ENCODE measurements at places on chromosomes 3 and 15.

- no peak for DNase-seq
These were observed 40.9 kb downstream of the GABRB3 start for GRCh38 chr15:26731965-26732364.

- DNase-seq: peak; percentile 9
These were observed 107.8 kb downstream of the MBNL1 start for GRCh38 chr3:152376351-152377183.

- no peak for DNase-seq
These were observed 30.7 kb upstream of the ANPEP start for GRCh38 chr15:89845305-89845893.

GRCh38 chr3:10600726-10601125 lies 95.3 kb upstream of the ATP2B2 start:
- no peak for DNase-seq

DNA sequence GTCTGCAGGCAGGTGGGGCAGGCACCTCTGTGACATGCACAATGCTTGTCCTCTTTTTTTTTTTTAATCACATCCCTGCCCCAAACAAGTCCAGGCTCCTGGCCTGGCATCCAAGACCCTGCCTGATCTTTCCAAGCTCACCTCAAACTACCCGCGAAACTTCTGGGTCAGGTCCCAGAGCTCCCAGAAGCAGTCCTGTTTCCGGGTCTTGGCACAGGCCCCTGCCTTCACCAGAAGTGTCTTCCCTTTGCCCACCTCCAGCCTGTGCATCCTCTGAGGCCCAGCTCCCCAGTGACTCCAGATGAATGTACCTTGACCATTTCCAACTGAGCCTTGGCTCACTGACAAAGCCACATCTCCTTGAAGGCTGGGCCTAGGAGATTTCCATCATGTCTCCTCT lies 23.0 kb downstream of the PLA2G4E start:
- no peak for DNase-seq

- no peak for DNase-seq
These were observed 56.2 kb downstream of the AAGAB start for GRCh38 chr15:67198157-67198754.

DNA sequence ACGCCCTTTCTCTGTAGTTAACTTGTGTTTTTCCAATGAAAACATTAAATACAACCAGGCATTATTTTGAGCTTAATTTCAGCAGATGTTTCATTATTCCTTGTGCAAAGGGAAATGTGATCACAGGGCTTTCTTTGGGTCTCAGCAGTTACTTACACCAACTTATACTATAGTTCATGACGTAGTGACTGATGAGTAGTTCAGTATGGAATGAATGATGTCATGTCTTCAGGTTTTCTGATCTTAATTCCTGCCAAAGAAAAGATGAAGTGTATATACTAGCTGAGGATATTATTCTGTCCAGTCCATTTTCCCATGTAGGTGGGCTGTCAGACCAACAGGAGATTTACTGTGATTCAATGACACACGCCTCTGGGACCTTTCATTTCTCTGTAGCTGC lies 61.3 kb downstream of the MYRIP start:
- no peak for DNase-seq

- no peak for DNase-seq
These were observed 8.3 kb downstream of the CCDC80 start for GRCh38 chr3:112632596-112632995.

DNA sequence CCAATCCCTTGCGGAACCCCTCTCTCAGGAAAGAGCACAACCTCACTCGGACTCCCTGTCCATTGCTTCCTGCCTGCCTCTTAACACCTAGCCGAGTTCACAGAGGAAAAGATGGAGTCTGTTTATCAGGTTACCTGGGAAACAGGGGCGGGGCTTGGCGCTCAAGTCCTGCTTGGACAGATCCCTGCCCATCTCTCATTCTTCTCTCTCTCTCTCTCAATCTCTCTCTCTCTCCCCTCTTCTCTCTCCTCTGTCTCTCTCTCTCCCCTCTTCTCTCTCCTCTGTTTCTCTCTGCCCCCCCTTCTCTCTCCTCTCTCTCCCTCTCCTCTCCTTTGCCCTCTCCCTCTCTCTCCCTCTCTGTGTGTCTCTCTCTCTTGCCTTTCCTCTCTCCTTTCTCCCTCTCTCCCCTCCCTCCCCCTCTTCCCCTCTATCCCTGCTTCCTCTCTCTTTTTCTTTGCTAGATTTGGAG lies at the start of gene EFHB:
Gene EFHB, minus strand, starts transcription at position 120 of the 469 bp plus-strand sequence. CDS start 199 bp downstream, outside the sequence.
- no peak for DNase-seq

DNA sequence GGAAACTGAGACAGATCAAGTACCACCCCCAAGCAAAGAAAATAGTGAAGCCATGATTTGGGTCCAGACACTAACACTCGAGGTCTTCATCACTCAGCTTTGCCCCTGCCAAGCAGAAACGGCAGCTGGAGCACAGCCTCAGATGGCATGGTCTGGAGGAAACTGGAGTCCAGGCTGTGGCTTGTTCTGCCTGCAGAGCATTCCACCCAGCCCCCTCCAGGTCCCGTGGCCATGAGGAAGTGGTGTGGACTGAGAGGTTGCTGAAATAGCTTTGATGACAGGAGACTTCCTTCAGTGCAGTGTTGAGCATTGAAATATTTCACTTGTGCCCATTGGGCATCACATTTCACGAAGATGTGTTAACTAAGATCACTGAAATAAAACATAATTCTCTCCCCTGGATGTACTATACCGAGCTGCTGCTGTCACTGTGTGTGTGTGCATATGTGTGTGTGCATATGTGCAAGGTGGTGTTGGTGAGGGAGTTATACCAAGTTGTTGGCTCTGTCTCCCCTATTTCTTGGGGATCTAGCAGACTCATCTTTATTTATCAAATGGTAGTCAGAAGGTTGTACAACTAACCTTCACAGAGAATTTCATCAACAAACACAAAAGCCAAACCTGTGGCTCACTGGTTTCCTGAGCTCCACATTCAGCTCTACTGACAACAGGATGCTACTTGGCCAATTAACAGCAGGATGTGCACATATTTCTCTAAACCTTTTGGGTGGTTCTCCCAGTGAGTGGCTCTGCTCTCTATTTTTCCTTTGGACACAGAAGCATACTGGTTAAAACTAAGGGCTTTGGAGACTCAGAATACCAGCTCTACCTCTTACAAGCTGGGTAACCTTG lies 660.1 kb upstream of the CFAP20DC start:
- DNase-seq: peak; percentile 14

- no peak for DNase-seq
These were observed 664 bp upstream of the NR2C2 start for GRCh38 chr3:14946739-14947099.

- DNase-seq: no peak
These were observed 7.8 kb downstream of the MFSD1 start for GRCh38 chr3:158809642-158810041.

DNA sequence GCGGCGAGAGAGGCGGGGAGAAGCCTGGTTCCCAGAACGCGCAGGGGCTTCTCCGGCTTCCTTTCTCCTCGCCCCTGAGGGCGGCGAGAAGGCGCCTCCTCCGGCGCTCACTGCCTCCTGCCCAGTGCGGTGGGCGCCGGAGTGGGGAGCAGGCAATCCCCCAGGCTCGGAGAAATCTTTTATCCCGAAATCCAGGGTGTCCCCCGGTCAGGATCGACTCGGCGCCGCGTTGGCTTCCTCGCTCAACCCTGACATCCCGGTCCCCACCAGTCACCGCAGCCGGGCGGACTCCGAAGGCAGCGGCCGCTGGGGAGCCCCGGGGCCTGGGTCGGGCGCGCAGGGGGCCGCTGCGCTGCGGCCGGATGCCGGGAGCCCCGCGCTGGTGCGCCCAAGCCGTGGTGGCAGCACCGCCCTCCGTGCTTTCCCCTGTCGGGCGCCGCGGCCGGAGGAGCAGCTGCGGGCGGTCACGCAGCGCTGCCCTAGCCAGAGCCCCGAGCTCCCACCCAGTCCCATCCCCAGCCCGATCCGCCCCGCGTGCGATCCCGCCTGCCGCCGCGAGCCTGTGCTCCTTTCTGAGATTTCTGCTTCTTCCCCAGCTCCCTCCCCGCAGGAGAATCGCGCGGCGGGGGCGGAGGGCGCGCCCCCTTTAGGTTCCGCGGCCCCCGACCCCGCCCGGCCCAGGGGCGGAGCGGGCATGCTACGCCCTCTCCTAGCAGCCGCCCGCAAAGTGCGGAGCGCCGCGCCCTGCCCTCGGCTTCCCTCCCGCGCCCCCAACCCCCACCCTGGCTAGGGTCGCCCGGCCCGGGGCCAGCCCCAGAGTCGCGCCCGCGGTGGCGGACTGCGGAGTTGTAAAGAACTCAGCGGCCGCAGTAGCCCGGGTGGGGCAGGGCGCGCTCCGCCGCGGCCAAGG lies 683 bp upstream of the CACNA2D3 start:
- no peak for DNase-seq

GRCh38 chr15:65460741-65461347 lies 38.1 kb upstream of the IGDCC4 start:
- DNase-seq: no peak

- DNase-seq: no peak
These were observed 466.3 kb downstream of the ZIC1 start for GRCh38 chr3:147875498-147875897.

GRCh38 chr15:99436542-99437314 lies 129.1 kb upstream of the MEF2A start:
- DNase-seq: no peak

DNA sequence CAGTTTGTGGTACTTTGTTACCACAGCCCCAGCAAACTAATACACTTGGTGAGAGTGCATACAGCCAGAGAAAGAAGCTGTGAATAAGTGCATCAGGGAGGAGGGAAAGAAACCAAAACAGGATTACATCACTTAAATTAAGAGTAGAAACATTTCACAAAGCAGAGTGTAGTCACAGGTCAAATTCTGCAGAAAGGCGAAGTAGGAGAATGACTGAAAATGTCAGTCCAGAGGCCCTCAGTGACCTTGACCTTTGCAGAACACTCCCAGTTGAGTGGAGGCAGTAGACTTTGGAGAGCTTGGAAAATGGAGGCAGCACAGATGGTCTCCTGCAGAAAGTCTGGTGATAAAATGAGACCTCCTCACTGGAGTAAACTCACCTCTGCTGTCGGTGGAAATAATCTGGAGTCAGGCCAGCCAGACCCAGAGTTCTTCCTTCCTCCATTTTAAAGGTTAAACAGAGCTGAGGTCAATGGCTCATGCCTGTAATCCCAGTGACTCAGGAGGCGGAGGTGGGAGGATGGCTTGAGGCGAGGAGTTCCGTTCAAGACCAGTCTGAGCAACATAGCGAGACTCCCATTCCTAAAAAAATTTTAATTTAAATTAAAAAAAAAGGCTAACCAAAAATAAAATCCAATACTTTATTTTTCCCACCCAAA lies 5.0 kb downstream of the CD86 start:
- DNase-seq: no peak

- DNase-seq: no peak
These were observed 27.9 kb downstream of the MUC20 start for GRCh38 chr3:195748661-195749060.

GRCh38 chr3:101851072-101851770 lies 1.9 kb downstream of the NFKBIZ start:
- no peak for DNase-seq

DNA sequence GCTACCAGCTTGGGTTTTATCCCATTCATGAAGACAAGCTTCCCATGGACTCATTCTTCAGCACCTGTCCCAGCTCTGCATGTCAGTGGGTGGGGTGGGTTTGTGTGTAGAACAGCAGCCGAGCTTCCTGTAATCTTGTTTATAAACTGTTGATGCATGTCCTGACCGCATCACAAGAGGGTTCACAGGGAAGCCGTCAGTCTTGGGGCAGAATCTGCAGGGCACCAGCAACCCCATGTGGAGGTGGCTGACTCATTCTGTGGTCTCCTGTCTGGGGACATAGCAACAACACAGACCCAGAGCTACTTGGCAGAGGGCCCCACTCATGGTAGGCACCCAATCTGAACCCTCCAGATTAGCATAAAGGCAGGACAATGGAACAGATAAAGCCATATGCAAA lies 35.6 kb downstream of the DAPK2 start:
- DNase-seq: no peak

DNA sequence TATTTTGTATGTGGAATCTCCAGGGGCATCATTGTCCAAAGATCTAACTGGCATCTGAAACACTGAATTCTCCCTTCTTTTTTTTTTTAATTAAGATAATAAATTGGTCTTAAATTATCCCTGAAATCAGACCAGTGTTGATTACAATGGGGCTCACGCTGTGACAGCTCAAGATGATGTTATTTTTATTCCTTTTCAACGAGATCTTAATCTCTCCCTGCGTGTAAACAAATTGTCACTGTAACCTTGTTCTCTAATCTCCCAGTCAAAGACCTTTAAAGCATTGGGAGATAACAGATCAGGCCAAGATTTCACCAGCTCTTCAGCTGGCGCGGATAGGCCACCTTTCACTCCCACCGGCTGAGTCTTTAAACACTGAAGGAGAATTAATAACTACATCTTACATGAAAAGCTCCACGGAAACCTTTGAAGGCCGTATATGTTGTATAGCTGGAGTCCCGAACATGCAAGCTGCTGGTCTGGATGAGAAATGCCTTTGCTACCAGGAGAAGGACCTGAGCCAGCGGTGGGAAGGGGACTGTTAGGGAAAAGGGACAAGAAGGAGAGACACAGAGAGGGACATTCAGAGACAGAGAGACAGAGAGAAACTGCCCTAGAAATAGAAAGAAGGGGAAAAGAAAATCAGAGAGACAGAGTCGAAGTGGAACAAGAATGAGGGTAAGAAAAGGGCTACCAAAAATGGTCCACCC lies 418.8 kb upstream of the NR2F2 start:
- no peak for DNase-seq

DNA sequence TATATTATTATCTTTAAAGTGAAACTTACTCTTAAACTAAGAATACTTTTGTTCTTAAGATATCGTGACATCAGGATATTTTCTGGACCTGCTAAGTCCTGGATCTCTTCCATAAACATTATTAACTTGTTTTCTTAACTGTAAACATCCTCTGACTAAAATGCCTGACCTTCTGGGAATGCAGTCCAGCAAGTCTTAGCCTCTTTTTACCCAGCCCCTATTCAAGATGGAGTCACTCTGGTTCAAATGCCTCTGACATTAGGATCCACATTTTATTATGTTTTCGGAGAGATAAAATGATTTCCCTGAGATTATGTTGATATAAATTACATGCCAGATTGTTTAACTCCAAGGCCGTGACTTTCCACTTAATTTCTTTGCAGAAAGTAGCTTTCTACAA lies 37.6 kb downstream of the OSTN start:
- no peak for DNase-seq

- no peak for DNase-seq
These were observed 303.8 kb upstream of the CDIN1 start for GRCh38 chr15:36275656-36276055.

GRCh38 chr3:123610331-123610730 lies 25.5 kb upstream of the HACD2 start:
- no peak for DNase-seq

DNA sequence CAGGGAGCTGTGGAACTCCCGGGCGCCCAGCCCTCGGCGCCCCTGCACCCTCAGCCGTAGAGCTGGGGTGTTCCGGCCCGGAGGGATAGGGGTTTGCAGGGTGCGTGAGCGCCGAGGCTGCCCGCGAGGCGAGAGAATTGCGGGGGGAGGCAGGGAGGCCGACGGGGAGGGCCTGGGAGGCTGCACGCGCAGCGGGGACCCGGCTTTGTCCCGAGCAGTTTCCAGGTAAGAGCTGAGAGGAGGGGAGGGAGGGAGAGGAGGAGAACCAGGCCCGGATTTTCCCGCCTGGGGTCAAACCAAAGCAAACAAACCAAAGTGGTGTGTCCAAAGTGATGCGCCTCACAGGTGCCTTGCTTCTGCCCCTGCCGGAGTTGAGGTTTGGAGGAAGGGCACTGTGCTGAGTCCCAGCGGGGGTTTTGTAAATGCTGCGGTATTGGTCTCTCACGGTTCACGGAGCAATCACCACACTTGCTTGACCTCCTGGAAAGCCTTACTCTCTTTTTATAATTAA lies 146.4 kb downstream of the TJP1 start:
- DNase-seq: no peak

- DNase-seq: peak; percentile 48
These were observed 24.8 kb downstream of the GABRA5 start for GRCh38 chr15:26891448-26892181.

- no peak for DNase-seq
These were observed 1.4 kb downstream of the CA12 start for GRCh38 chr15:63380151-63380807.

All from anterior cingulate cortex (tissue), 58 donors.